ENCODE measurements at places on chromosomes 5 and 9.
A peak's percentile ranks its signal among the peaks of the same experiment; 100 is the strongest.

- no peak for DNase-seq
- no peak overlapping the region for H3K4me3 ChIP-seq
- no peaks in the 10 kb centered on the region for H3K27me3 ChIP-seq
- H3K4me1 ChIP-seq, result no peaks in the 10 kb centered on the region
- peak overlapping the region; percentile 57 for H3K27ac ChIP-seq
Observed at GRCh38 chr9:78267889-78268288, 29.0 kb upstream of the PSAT1 start.

DNA sequence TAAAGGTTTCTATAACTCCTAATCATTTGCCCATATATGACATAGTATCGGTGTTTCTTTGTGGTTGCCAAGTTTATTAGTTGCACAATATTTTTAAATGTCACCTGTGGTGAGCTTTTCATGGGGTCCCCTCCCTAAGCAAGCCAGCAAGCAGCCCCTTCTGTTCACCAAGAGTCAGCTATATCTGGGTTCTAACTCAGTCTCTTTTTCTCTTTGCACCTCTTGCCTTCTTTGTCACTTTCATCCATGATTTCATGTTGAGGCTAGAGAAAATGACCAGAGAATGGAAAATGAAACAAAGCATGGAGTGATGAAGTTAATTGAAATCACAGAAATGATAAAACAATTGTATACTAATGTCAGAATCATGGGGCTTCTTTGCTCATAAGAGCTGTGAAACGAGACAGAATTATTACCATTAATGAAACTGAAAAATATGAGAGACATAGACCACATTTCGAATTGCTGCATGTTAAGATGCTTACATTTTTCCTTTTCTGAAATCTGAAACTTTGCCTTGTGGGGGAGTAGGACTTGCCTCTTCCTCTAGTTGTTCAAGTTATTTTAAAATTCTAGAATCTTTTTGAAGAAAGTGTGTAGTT, 75.7 kb downstream of the CAMK4 start:
- no peak overlapping the region for H3K27ac ChIP-seq
- no peak overlapping the region for H3K4me3 ChIP-seq
- DNase-seq, result no peak
- no peaks in the 10 kb centered on the region for H3K4me1 ChIP-seq
- H3K36me3 ChIP-seq, result no peaks in the 10 kb centered on the region
- no peaks in the 10 kb centered on the region for H3K27me3 ChIP-seq

DNA sequence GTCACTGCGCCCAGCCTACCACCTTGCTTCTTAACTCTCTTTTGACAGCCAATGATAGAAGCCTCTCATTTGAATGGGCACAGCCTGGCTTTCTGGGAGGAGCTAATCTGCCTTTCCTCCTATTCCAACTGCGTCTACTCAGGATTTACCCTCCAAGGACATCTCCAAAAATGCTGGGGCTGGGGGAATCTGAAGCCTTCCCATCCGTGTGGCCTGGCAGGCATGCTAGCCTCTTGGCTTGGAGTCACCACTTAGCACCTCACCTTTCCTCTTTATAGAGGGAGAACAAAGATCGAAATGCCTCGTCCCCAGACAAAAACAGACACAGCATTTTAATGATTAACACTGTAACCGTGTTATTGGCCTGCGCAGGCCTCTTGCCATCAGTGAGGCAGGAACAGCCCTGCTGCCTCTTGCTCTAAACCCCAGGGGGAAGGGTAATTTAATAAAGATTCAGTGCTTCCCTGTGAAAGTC, 108.2 kb upstream of the KLF4 start:
- no peak for DNase-seq
- no peaks in the 10 kb centered on the region for H3K36me3 ChIP-seq
- no peaks in the 10 kb centered on the region for H3K4me1 ChIP-seq
- H3K27me3 ChIP-seq, result no peaks in the 10 kb centered on the region
- no peak overlapping the region for H3K4me3 ChIP-seq
- no peak overlapping the region for H3K27ac ChIP-seq

- DNase-seq, result no peak
- H3K4me3 ChIP-seq, result no peak overlapping the region
- H3K4me1 ChIP-seq, result no peaks in the 10 kb centered on the region
- no peak overlapping the region for H3K27ac ChIP-seq
Observed at GRCh38 chr9:9846557-9846956, 766.2 kb downstream of the PTPRD start.

DNA sequence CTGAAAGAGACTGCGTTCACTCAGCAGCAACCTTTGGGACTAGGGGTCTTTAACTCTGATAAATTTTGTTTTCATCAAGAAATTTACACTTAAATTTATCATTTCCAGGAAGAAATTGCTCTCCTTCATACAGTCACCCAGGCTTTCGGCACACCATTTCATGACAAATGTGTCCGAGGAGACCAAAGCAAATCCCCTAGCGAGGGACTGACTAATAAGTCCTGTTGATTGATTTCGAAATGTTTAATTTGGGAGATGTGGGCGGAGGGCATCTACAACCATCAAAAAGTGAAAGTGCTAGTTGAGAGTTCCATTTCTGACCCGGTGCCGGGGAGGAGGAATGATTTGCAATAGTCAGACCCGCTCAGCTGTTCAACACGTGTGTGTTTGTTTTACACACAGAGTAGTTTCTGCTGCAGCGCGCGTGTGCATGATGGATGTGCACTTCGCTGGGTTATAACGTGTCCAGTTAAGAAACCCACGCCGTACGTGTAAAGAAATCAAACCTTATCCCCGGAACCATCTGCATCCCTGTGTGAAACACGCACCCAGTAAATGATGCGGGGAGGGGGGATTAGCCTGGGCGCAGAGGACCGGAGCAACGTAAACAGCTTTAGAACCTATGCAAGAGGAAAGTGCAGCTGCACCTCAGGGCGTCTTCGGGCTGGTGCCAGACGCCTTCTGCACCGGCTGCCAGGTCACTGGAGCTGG, 845 bp upstream of the NR4A3 start:
- H3K4me1 ChIP-seq, result peaks cover 25% of the 10 kb centered on the region
- peak; percentile 71 for DNase-seq
- peaks cover 15% of the 10 kb centered on the region for H3K27me3 ChIP-seq
- H3K4me3 ChIP-seq, result peak overlapping the region; percentile 93

DNA sequence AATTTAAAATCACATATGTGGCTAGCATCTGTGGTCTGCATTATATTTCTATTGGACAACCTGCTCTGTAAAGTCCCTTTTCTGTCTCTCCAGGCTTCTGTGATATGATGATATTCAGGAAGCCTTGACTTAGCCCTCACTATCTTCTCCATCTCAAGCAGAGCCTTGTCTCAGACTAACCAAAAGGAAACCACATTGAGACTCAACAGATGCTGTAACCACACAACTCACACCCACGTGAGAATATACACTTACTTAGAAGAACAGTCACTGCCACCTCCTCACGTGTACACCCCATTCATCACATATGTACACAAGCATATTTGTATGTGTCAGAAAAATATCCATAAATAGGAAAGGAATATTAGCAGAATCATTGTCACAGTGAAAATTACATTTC, 33.6 kb downstream of the HTR4 start:
- no peaks in the 10 kb centered on the region for H3K36me3 ChIP-seq
- no peak overlapping the region for H3K27ac ChIP-seq
- no peak overlapping the region for H3K4me3 ChIP-seq
- DNase-seq, result no peak
- H3K27me3 ChIP-seq, result no peaks in the 10 kb centered on the region
- H3K4me1 ChIP-seq, result peaks cover 27% of the 10 kb centered on the region

DNA sequence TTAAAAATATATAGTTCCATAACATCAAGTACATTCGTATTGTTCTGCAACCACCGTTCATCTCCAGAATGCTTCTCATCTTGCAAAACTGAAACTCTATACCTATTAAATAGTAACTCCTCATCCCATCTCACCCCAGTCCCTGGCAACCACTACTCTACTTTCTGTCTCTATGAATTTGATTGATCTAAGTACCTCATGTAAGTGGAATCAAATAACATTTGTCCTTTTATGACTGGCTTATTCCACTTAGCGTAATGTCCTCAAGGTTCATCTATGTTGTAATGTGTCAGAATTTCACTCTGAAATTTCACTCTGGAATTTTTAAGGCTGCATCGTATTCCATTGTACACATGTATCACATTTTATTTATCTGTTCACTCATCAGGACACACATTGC, 132.1 kb upstream of the RUSC2 start:
- no peak overlapping the region for H3K27ac ChIP-seq
- H3K4me3 ChIP-seq, result no peak overlapping the region
- no peaks in the 10 kb centered on the region for H3K27me3 ChIP-seq
- peaks cover 4% of the 10 kb centered on the region for H3K36me3 ChIP-seq
